ENCODE measurements at places on chromosomes 3 and 15.

DNA sequence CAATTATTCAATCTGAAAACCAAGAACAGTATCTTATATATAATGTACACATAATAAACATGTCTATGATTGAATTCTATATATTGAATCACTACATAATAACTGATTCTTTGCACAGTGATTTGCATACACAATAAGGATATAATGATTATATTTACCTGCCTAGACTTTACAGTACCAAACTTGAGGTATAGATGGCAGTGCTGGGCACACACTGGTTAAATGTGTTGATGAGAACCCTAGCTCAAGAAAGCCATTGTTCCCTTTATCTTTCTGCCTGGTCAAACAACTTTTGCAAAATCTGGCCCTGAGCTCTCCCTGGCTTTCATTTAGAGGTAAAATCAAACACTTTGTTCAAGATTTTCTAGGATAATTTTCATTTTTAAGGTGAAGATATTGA is 697.7 kb downstream of the TUSC7 start:
- peak; percentile 24 for DNase-seq

- no peak for DNase-seq
These were observed 6.7 kb upstream of the NSMCE3 start for GRCh38 chr15:29276366-29276765.

DNA sequence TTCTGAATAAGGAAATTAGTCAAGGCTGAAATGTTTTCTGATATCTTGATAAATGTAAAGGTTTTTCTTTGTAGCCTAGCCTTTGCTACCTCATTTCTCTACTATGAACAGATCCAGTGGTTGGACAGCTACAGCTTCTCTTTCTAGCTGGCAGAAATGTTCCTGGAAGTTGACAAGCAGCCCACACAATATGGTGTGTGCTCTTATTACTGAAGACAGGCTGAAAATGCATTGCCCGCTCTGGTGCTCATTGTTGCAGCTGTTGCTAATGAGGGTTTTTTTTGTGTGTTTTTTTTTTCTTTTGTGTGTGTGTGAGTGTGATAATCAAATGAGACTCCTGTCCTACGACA is 844.3 kb upstream of the SEMA6D start:
- no peak for DNase-seq

- DNase-seq: no peak
These were observed 35.2 kb downstream of the GRK7 start for GRCh38 chr3:141798448-141798845.

- no peak for DNase-seq
These were observed 616.4 kb upstream of the CBLB start for GRCh38 chr3:106485217-106485616.

DNA sequence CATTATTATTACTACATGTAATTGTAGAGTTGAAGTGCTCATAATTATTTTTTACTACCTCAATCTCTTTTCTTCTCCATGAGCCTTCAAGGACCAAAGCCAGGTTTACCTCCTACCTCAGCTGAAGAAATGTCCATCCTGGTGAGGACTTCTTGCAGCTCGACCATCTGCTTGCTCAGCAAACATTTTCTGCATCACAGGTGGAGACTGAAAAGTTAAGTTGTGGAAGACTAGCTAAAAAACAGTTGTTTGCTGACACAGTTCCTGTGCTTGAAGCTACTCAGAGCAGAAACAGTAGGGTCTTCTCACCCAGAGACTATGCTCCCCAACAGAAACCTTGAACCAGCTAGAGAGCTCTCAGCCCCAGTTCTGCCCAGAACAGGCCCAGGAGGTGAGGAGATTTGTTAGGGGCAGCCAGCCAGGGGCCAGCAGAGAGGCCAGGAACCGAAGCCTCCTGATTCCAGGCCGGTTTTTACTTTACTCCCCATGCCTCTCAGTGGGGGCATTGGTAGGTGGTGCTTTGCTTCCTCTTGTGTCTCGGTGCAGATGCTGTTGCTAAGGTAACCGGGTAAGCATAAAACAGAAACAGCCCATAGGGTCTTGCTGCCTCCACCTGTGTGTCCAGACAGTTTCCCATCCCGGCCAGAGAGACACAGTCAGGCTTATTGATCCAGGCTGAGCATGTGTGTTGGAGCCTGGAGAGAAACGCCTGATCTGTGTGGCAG is 54.9 kb downstream of the CCNL1 start:
- DNase-seq: no peak

DNA sequence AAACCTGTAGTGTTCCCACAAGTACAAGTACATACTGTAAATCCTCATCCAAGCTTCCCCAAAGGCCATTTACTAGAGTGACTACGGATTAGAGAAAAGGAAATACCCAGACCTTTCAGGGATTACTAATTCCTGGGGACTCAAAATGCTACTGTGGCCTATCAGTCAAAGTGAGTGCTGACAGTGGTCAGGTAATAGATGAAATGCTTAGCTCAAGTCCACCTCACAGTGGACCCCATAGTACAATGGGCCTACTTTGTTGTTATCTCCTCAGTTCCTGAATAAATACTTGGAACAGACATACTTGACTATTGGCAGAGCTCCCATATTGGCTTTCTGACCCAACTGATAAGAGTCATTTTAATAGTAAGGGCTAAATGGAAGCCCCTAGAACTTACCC is 61.6 kb downstream of the MAP4 start:
- no peak for DNase-seq

Measured in BE2C (cell line).